Caki2 (cell line): ENCODE measurements at places on chromosomes 16 and 17. TPM values are rescaled to one million over a fixed set of nuclear protein-coding genes. Genes with fewer than 3 reads are reported as not detected.

Gene XAF1
- total RNA-seq, result not detected in 2 replicates

DNA sequence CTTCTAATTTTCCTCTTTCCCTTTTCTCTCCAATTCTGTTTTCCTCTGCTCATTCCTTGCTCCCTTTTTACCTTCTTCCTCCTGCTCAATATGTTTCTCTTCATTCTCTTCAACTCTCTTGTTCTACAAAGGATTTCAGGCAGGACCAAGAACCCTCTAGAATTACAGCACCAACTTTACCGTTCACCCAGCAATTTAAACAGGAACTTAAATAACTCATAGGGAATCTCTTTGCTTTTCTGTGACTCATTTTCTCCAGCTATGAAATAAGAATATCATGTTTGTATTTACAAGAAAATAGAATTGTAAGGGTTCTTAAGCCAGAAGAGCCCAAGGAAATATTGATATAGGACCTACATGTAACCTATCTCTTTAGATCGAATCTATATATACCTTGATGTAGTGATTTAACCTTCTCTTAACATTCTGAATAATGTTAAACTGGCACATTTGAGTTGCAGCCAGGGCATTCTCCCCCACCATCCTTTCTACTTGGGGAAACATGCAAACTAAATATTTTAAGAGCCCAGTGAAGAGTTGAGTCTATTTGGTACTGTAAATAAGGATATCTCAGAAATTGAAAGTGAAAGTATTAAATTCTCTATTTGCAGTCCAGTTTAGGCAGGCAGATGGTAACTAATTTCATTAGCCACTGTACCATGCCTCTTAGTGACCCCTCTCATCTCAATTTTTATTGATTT lies 137.0 kb downstream of the ANKFN1 start:
- no peak for DNase-seq

DNA sequence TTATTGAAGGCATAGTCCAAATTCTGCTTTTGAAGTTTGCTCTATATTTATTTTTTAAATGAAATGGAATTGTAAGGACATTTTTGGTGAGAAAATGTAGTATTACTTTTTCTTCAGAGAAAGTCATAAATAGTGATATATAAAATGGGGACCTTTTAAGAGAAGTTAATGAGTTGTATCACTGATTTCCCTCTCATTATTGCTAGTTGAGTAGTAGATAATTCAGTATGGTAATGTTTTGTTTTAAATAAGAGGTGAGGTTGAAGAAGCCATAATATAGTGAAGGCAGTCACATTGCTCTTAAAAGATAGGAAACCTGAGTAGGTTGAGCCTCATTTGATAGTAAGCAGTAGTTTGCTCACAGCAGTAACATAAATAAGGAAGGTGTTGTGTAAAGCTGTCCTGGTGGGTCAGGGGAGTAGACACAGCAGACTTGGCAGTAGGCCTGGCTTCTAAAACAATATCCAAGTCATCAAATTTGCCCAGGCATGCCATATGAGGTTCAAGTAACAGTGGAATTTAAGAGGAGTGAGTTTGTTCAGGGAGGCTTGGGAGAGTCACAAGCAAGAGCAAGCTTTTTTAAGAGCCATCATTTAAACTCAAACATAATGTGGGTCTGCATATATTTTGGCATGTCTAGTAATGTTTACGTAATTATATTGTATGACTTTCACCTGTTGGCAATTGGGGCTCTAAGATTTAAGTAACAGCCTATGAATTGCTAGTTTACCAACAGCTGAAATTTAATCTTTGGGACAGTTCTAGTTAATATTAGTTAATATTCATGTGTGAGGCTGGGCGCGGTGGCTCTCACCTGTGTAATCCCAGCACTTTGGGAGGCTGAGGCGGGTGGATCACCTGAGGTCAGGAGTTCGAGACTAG lies 6.5 kb downstream of the NFATC3 start:
- peak; percentile 65 for DNase-seq

DNA sequence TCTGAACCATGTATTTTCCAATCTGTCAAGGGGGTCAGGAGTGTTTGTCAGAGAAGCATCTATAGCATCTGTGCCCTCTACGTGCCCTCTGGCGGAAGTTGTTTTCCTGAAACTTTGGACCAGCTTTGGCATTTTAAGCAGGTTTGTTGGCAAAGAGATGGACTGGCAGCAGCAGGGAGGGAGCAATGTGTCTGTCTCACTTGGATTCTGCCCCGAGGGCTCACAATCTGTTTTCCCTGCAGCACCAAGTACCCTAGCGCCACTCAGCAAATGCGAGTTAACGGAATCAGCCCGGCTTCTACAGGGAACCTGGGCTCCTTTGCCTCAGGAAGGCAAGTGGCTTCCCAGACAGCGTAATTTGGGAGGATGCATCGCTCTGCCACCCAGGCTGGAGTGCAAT lies 17.4 kb downstream of the DUSP14 start:
- no peak for DNase-seq

- DNase-seq, result no peak
These were observed 113.3 kb downstream of the VPS53 start for GRCh38 chr17:601244-601925.
